Adipocyte (in vitro differentiated cells): ENCODE measurements at places on chromosomes 6 and 20.
A peak's percentile ranks its signal among the peaks of the same experiment; 100 is the strongest.

GRCh38 chr6:41464481-41464880, 81.7 kb upstream of the FOXP4 start:
- DNase-seq = no peak

DNA sequence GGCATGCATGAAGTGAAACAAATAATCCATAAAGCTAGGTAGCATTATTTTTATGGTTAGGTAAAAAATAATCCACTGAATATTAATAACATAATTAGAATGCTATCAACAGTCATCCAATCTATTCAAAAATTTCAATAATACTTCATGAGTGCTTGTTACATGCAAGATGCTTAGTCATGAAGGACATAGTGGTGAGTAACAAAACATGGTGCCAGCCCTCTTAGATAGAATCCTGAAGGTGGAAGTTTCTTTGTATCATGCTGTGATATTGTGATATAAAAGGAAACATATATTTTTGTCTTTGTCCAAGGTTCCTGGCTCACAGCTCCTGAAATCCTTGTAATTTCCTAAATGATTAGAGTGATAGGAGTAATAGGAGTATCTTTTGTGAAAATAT, 14.9 kb downstream of the RCAN2 start:
- DNase-seq = no peak

DNA sequence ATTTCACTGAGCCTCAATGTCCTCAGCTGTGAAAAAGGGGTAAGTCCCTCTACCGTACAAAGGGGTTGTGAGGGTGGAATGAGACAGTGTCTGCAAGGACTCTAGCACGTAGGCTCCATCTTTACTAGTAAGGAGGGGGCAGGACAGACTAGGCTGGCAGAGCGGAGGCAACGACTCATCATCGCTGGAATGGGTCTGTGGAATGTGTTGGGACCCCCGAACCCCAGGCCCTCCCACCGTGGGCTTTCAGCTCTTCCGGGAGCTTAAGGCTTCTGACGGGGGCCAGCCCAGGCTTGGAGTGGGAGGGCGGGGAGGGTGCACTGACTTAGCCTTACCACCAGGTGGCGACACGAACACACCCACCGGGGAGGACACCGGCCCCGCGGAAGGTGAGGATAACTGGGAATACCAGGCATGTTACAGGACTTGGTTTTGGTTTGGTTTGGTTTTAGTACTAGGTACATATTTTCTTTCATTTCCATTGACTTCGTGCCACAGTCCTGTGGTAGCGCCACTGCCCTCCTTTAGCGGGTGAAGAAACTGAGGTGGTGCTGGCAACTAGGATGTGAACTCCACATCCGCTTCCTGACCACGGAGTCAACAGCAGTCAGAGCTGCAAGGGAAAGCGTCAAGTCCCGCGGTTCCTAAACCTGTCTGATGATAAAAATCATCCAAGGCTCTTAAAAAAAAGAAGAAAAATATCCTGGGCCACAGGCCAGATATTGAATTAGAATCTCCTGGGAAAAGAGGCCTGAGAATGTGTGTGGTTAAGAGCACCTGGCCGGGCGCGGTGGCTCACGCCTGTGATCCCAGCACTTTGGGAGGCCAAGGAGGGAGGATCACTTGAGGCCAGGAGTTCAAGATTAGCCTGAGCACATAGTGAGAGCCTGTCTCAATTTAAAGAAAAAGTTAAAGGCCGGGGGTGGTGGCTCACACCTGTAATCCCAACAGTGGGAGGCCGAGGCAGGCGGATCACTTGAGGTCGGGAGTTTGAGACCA, 10.3 kb upstream of the TULP1 start:
- peak; percentile 89 for DNase-seq

- DNase-seq = no peak
Observed at GRCh38 chr6:110491299-110491643, 14.9 kb upstream of the SLC22A16 start.

- peak; percentile 71 for DNase-seq
Observed at GRCh38 chr6:87718662-87719433, 16.8 kb upstream of the AKIRIN2 start.

GRCh38 chr20:35917077-35917476, 37.2 kb downstream of the SCAND1 start:
- DNase-seq = no peak
